Type B pancreatic cell (in vitro differentiated cells): ENCODE measurements at places on chromosomes 2 and 18.

DNA sequence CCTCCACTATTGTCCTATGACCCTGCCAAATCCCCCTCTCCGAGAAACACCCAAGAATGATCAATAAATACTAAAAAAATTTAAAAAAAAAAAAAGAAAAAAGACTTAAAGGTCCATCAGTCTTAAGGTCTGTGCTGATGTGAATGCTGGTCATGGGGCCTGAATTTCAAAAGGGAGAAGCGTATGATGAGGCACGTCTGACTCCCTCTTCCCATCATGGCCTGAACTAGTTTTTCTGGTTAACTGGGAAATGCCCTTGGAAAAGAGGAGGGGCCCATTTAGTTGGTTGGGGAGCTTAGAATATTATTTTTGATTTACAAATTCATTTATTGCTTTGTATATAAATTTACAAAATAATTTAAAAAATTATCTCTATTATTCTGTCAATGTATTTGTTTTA lies 291.0 kb upstream of the CDH19 start:
- DNase-seq: no peak

DNA sequence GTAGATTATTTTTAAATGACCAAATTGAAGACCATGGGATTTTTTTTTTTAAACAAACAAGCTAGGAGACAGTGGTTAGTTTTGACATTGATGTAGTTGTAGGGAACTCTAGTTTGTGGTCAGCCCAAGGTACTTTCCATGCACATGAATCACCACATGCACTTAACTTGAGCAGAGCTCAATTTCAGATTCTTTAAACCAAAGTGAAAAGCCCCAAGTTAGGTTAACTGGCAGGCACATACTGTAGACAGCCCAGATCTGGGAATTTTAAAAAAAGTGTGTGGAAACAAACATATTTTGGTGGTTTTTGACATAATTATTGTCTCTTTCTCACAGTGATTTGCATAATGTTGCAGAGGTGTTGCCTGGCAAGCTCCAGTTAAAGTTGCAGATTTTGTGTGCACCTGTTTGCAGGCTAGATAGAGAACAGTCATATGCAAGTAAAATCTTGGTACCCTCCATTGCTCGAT lies 88.4 kb downstream of the BCL2L11 start:
- DNase-seq: no peak

- DNase-seq: peak; percentile 72
Measured at GRCh38 chr2:171523088-171524017, 1.1 kb downstream of the CYBRD1 start.

GRCh38 chr2:84899304-84900204 lies 5.9 kb upstream of the TMSB10 start:
- DNase-seq: no peak
